Calu3 (cell line): ENCODE measurements at places on chromosomes 3 and 15. TPM values are rescaled to one million over a fixed set of nuclear protein-coding genes. Genes with fewer than 3 reads are reported as not detected.

Gene FAM107A
- total RNA-seq: not detected in 2 replicates

Gene TATDN2
- 34.2 and 34.3 TPM in 2 replicates for total RNA-seq

Gene UTS2B
- total RNA-seq: 1.5 and 1.6 TPM in 2 replicates

Gene ARL13B
- total RNA-seq: 7.8 and 9.6 TPM in 2 replicates

Gene CNTN3
- total RNA-seq: not detected in 2 replicates

Gene AQP9
- total RNA-seq: not detected in 2 replicates

Gene ZNF774
- 6.2 and 10.4 TPM in 2 replicates for total RNA-seq

Gene NR2E3
- 0.49 and 0.83 TPM in 2 replicates for total RNA-seq

Gene PLS1
- total RNA-seq: 155 and 165 TPM in 2 replicates

Gene CCDC33
- total RNA-seq: 2.1 and 2.7 TPM in 2 replicates

Gene TMIE
- 0.26 TPM in 1 of 2 replicates, not detected in the other for total RNA-seq

Gene ANKUB1
- total RNA-seq: not detected in 2 replicates

Gene RPP14
- total RNA-seq: 17.2 and 18.4 TPM in 2 replicates

Gene ACAD9
- 112 and 124 TPM in 2 replicates for total RNA-seq

Gene RTP3
- not detected in 2 replicates for total RNA-seq

Gene HESX1
- 0.78 and 0.91 TPM in 2 replicates for total RNA-seq

Gene HOMER2
- total RNA-seq: 32.2 and 49.4 TPM in 2 replicates
